ENCODE measurements at places on chromosomes 16 and 17. TPM values are rescaled to one million over a fixed set of nuclear protein-coding genes. Genes with fewer than 3 reads are reported as not detected.

The BCL6B gene
- total RNA-seq, result 16.4 TPM

The EXOC3L1 gene
- 11.2 TPM for total RNA-seq

The ZSCAN32 gene
- 4.2 TPM for total RNA-seq

The COL1A1 gene
- 547 TPM for total RNA-seq

The CDH8 gene
- total RNA-seq, result not detected

The KLHL36 gene
- 65.1 TPM for total RNA-seq

The SOX8 gene
- total RNA-seq, result 18.9 TPM

The WNT3 gene
- total RNA-seq, result not detected

The TPSD1 gene
- total RNA-seq, result 20.8 TPM

Measured in ascending aorta (tissue), 2 donors.